ENCODE measurements at places on chromosomes 13 and 19.

DNA sequence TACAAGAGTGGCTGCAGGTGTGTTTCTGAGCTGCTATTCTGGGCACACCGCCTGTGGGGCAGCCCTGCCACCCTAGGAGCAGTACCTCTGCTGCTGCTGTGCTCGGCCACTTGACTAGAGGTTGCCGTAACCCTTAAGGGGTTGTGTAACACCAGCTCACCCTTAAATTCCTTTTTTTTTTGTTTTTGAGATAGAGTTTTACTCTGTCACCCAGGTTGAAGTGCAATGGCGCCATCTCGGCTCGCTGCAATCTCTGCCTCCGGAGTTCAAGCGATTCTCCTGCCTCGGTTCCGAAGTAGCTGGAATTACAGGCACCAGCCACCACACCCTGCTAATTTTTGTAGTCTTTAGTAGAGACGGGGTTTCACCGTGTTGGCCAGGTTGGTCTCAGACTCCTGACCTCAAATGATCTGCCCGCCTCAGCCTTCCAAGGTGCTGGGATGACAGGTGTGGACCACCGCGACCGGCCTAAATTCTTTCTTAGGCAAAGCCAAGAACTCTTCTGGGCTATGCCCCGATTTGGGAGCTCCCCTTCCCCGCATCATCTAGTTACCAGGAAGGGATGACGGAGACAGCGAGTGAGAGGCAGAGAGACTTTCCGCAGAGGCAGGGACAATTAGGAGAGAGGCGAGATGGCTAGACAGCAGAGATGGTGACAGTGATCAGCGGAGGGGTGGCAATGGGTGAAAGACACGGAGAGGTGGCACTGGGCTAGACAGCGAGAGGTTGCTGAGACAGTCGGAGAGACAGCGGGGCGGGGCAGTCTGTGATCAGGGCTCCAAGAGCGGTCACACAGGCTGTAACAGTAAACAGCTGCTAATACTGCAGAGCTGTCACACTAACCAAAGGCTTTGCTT lies 4.4 kb upstream of the LILRA5 start:
- DNase-seq: no peak

GRCh38 chr13:46795321-46795720 lies 1.6 kb downstream of the ESD start:
- no peak for DNase-seq

DNA sequence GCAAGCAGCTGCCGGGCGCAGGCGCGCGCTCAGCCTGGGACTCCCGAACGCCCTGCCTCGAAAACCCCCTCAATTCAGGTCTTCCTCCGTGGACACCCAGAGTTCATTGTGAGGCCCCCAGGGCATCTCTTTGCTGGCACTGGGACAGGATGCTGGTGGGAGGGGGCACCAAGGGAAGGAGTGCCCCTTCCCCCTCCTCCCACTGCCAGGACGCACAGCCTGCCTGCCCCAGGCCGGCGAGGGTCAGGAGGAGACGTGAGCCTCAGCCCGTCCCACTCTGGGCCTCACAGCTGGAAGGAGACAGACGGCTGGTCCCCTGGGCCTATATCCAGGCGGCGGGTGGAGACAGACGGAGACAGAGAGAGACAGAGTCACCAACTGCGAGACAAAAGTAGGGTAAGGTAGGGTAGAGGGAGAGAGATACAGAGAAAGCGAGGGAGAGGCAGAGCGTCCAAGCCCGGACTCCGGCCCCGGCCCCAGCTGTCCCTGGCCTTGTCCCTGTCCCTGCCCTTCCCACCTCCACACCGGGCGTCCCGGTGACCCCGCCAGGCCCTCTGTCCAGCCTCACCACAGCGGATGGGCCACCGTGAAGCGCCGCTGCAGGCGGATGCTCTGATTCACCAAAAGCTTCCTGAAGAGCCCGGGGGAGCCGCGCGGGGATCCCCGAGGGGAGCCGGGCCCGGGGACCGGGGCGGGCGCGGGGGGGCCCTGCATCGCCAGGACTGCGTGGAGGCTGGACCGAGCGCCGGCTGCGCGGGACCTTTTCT lies at the start of gene PDE4C:
TSS of gene PDE4C (minus strand) at position 737 of the 767 bp plus-strand sequence. CDS start at position 714, 23 bp downstream.
- no peak for DNase-seq

DNA sequence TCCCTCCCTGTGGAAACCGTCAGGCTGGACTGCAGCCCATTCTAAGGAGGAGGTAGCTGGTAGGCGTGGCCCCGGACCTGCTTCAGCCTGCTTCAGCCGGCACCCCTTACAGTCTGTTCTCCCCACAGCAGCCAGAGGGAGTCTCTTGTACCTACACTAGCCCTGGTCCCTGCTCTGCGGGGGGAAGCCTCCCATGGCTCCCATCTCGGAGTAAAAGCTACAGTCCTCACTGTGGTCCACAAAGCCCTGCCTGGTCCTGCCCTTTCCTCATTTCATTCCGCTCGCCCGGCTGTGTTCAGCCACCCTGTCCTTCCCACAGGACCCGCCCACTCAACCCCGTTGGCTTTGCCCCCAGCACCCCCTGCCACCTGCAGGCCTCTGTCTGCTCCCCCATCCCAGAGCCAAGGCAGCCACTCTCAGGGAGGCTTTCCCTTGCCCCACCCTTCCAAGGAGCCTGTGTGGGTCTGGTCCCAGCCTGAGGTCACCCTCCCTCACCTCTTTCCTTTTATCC lies 1.3 kb downstream of the PGLYRP1 start:
- no peak for DNase-seq

- DNase-seq: no peak
These were observed 1.6 kb downstream of the SIX5 start for GRCh38 chr19:45767410-45767880.

All from stimulated activated CD4-positive, alpha-beta T cell treated with anti-CD3 and anti-CD28 coated beads, Interleukin-1b, Interleukin-23, amount 100 ng/mL, for 1 hour (primary cell).